ENCODE measurements at places on chromosomes 3 and 15. TPM values are rescaled to one million over a fixed set of nuclear protein-coding genes. Genes with fewer than 3 reads are reported as not detected.

Gene ONECUT1
- not detected for polyA plus RNA-seq

Gene CADPS
- polyA plus RNA-seq: not detected

Gene PLA2G4E
- polyA plus RNA-seq: not detected

Gene DZIP1L
- not detected for polyA plus RNA-seq

Gene FEZF2
- not detected for polyA plus RNA-seq

Gene GOLGA8M
- not detected for polyA plus RNA-seq

Gene SEMA5B
- polyA plus RNA-seq: not detected

Gene SEMA3G
- not detected for polyA plus RNA-seq

Gene ALAS1
- polyA plus RNA-seq: 27.4 TPM

Gene IL5RA
- polyA plus RNA-seq: not detected

Gene TMEM45A
- not detected for polyA plus RNA-seq

Gene ALS2CL
- not detected for polyA plus RNA-seq

DNA sequence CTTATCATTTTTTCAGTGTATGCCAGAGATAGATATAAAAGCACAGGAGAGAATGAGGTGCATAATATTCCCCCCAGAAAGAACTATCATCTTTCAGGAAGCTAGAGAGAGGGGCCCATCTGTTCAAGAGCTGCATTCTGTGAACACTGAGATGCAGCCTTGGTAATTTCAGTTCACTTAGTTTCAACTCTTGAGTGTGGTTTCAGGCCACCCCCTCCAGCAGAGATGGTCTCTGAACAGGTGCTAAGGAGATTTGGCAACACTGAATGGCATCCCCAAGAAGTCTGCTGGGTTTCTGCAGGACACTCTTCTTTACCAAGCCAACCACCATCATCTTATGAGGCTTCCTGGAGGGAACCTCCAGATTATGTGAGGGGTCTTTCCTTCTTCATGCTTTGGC, 30.4 kb upstream of the LIMD1 start:
- no peak for DNase-seq

GRCh38 chr3:71846185-71846584, 61.2 kb upstream of the PROK2 start:
- DNase-seq: no peak

DNA sequence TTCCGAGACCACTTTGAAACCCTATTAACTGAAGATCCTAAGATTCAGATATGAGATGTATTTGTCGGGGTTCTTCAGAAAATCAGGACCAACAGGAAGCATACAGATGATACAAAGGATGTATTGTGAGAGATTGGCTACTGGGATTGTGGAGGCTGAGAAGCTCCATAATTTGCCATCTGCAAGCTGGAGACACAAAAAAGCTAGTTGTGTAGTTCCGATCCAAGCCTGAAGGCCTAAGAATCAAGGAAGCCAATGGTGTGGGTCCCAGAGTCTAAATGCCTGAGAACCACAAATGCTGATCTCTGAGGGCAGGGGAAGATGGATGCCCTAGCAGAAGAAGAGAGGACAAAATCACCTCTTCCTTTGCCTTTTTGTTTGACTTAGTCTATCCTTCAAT, 10.9 kb upstream of the PLSCR1 start:
- DNase-seq: no peak

- DNase-seq: no peak
These were observed 29.7 kb upstream of the POLG start for GRCh38 chr15:89364341-89364740.

GRCh38 chr3:123124971-123125370, 58.1 kb downstream of the PDIA5 start:
- no peak for DNase-seq

GRCh38 chr3:171867981-171868380, 24.8 kb downstream of the TMEM212 start:
- no peak for DNase-seq

GRCh38 chr3:9241956-9242355, 7.5 kb downstream of the SRGAP3 start:
- DNase-seq: no peak

DNA sequence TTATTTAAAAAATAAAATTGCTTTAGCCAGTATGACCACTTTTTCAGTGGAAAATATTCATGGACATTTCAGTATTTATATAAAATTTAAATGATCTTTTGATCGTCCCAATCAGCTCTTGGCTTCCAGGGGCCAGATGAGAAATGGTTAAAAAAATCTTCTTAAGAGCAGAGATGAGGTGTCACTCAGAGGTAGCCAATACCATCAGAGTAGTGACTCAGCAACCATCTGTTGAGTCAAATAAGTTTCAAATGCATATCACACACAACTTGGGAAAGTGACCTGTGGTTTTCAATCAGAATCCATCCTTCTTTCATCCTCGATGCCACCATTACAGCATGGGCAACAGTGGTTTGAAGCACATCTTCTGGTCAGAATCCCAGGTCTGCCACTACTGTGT, 958.8 kb upstream of the NR2F2 start:
- no peak for DNase-seq

DNA sequence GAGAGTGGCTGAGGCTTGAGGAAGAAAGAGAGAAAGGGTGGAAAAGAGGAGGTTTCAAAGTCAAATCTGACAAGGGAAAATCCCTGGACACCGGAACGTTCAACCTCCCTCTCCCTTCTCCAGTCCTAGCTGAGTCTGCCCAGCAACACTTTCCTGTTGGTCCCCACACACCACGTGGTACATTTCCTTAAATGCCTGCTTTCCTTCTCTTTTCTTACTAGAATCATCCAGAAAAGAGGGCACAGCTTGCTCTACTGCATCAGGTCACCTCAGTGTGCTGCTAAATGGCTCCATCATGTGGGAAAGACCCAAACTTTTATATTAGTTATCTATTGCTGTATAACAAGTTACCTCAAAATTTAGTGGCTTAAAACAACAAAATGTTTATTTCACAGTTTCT, 181.2 kb downstream of the NECTIN3 start:
- no peak for DNase-seq

GRCh38 chr15:39499681-39500080, 81.2 kb upstream of the THBS1 start:
- no peak for DNase-seq

- no peak for DNase-seq
These were observed 13.9 kb downstream of the TMEM45A start for GRCh38 chr3:100506355-100506754.

- no peak for DNase-seq
These were observed 55.1 kb downstream of the GPR160 start for GRCh38 chr3:170092907-170093306.

DNA sequence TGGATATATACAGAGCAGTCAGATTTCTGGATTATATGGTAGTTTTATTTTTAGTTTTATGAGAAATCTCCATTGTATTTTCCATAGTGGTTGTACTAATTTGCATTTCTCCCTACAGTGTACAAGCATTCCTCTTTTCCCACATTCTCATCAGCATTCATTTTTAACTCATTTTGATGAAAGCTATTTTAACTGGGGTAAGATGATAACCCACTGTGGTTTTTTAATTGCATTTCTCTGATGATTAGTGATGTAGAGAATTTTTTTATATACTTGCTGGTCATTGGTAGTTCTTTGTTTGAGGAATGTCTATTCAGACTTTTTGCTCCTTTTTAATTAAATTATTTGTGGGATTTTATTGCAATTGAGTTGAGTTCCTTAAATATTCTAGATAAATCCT, 903.6 kb downstream of the DIPK2A start:
- no peak for DNase-seq

GRCh38 chr3:55562700-55563099, 75.6 kb upstream of the WNT5A start:
- no peak for DNase-seq

GRCh38 chr15:91023720-91024119, 1.3 kb upstream of the VPS33B start:
- no peak for DNase-seq

DNA sequence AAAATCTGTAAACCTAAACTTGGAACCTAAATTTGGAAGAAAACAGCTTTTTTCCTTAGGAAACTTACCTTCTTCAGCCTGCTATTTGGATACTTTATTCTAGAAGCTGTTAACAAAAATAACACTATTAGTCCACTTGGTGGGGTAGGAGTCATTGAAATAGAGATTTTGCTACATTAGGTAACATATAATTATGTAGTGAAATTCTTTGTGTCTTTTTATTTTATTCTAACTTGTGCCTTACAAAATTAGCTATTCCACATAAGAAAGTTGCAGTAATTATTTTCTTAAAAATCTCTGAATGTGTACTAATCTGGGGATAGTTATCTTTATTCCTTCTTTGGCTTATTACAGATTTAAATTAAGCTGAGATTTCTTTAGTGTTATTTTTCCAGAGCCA, 360.4 kb upstream of the ROBO2 start:
- DNase-seq: no peak

- DNase-seq: no peak
These were observed 412.7 kb upstream of the ZNF717 start for GRCh38 chr3:76198086-76198485.

DNA sequence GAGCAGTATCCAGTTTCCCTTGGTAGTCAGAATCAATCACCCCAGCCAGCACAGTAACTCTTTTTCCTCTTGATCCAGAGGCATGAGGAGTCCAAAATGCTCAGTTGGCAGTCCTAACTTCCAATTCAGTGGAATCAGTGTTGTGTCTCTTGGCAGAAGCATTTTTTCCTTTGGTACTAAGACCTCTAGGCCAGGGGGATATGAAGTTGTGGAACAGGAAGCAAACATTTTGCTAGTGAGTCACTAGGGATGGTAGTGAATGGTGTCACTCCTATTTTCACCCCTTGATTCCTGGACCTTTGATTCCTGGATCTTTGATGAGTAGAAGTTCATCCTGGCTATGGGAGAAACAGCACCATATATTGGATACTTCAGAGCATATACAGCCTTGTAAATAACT, 70.5 kb upstream of the ALDH1A3 start:
- no peak for DNase-seq

DNA sequence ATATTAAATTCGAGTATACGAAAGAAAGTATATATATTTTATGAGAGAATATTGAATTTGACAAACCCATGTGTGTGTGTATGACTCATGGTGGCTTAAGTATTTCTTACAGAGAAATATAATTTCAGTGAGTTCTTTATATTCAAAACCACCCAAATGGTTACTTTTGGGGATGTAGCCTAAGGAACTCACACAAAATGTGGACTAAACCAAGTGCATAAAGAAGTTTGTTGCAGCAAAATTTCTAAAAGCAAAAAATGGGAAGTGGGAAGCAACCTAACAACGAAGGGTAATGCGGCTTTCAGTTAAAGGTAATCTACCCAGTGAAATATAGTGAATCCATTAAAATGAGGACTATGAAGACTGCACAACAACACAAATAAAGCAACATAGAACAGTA, 277.1 kb downstream of the EDEM1 start:
- DNase-seq: no peak

- no peak for DNase-seq
These were observed 172.2 kb downstream of the GMNC start for GRCh38 chr3:190690246-190690645.

- DNase-seq: no peak
These were observed 557 bp downstream of the TFG start for GRCh38 chr3:100709842-100710260.

GRCh38 chr3:29764041-29764440, 483.2 kb downstream of the RBMS3 start:
- no peak for DNase-seq

DNA sequence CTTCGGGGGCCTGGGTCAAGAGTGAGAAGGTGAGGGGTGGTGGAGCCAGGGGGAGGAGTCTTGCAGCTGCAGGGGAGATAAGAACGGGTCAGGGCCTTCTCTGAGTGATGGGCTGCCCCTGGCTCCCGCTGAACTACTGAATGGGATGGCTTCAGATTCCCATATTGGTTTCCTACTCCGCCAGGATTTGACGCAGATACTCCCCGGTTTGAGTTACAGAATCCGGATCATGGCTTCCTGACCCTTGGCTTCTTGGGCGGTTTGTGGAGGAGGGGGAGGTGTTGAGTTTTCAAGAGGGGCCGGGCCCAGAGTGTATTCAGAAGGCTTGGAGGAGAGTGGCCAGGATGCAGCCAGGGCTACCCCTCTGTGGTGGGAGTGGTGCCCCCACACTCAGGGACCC, 119.9 kb upstream of the ATP2B2 start:
- no peak for DNase-seq

- no peak for DNase-seq
These were observed 8.6 kb upstream of the CBLB start for GRCh38 chr3:105877336-105877910.

GRCh38 chr3:13850161-13850945, 29.5 kb downstream of the WNT7A start:
- no peak for DNase-seq

- no peak for DNase-seq
These were observed 10.8 kb downstream of the PLA1A start for GRCh38 chr3:119608405-119609000.

DNA sequence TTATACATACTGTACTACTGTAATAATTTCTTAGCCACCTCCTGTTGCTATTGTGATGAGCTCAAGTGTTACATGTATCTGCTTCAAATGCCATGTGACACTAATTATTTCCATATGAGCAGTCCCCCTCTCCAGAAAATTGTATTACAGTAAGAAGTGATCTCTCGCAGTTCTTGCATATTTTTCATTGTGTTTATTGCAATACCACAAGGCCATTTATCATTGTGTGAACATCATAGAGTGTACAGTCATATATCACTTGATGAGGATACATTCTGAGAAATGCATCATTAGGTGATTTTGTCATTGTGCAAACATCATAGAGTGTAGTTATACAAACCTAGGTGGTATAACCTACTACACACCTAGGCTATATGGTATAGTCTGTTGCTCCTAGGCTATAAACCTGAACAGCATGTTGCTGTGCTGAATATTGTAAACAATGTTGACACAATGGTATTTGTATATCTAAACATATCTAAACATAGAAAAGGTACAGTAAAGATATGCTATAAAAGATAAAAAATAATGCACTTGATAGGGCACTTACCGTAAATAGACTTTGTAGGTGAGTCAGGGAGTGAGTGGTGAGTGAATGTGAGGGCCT, 189.6 kb upstream of the MLF1 start:
- DNase-seq: no peak

DNA sequence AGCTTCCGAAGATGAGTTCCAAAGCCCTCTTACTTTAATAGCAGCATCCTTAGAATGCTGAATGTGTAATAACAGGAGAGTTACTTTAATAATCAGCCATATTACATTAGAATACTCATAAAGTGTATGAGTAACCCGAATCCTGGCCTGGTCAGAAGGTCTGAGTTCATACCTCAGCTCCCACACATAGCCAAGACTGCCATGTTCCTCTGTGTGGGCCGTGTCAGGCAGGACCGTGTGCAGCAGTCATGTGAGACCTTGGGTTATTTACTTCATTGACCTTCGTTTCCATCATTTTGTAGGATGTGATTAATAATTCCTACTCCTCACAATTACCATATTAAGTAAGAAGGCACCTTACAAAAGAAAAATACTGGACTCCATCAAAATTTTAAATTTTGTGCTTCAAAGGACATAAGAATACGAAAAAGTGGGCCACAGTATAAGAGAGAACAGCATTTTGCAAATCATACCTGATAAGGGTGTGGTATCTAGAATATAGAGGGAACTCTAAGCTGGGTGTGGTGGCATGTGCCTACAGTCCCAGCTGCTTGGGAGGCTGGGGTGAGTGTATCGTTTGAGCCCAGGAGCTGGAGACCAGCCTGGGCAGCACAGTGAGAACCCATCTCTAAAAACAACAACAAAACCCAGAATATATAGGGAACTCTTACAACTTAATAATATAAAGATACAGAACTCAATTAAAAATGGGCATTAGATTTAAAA, 163.4 kb downstream of the ATG7 start:
- DNase-seq: no peak

All from immature natural killer cell (primary cell).